ENCODE measurements at places on chromosomes 4 and X. TPM values are rescaled to one million over a fixed set of nuclear protein-coding genes. Genes with fewer than 3 reads are reported as not detected.

The MED14 gene
- 52.7 TPM for total RNA-seq

The CXCL8 gene
- total RNA-seq = not detected

The KDR gene
- 0.12 TPM for total RNA-seq

The WDR17 gene
- total RNA-seq = 8.7 TPM

The CXCR3 gene
- not detected for total RNA-seq

The SPIN2A gene
- total RNA-seq = 0.98 TPM

The MAGEC2 gene
- not detected for total RNA-seq

The C4orf36 gene
- total RNA-seq = 3.2 TPM

The ANAPC4 gene
- total RNA-seq = 32.4 TPM

The SATL1 gene
- 0.18 TPM for total RNA-seq

The ZRSR2 gene
- total RNA-seq = 14.6 TPM

The RHOXF1 gene
- 0.33 TPM for total RNA-seq

The ASB12 gene
- total RNA-seq = 0.61 TPM

The MFAP3L gene
- total RNA-seq = 1.7 TPM

The TIGD4 gene
- total RNA-seq = 3.9 TPM

The TMEM271 gene
- total RNA-seq = 0.32 TPM

The RWDD4 gene
- 17.4 TPM for total RNA-seq

The IRS4 gene
- total RNA-seq = 0.36 TPM

The DOK7 gene
- total RNA-seq = not detected

The SHROOM4 gene
- 7.2 TPM for total RNA-seq

The EIF4E gene
- total RNA-seq = 144 TPM

The DDX53 gene
- total RNA-seq = not detected

The GLRB gene
- 8.4 TPM for total RNA-seq

The SHISA3 gene
- 24.2 TPM for total RNA-seq

The MAGEB10 gene
- not detected for total RNA-seq

The APLN gene
- total RNA-seq = 1.2 TPM

The HOPX gene
- total RNA-seq = not detected

The ALAS2 gene
- not detected for total RNA-seq

The COX7B gene
- total RNA-seq = 220 TPM

The TGIF2LX gene
- not detected for total RNA-seq

The PTPN13 gene
- 70.5 TPM for total RNA-seq

The FAM47A gene
- total RNA-seq = not detected

The RBMXL3 gene
- total RNA-seq = not detected

The TRPC3 gene
- total RNA-seq = 0.82 TPM

Measured in neural crest cell (in vitro differentiated cells).